Body of pancreas (tissue), 4 donors: ENCODE measurements at places on chromosomes 11 and 22. TPM values are rescaled to one million over a fixed set of nuclear protein-coding genes. Genes with fewer than 3 reads are reported as not detected.

The BAD gene
- 51.1 TPM for total RNA-seq

DNA sequence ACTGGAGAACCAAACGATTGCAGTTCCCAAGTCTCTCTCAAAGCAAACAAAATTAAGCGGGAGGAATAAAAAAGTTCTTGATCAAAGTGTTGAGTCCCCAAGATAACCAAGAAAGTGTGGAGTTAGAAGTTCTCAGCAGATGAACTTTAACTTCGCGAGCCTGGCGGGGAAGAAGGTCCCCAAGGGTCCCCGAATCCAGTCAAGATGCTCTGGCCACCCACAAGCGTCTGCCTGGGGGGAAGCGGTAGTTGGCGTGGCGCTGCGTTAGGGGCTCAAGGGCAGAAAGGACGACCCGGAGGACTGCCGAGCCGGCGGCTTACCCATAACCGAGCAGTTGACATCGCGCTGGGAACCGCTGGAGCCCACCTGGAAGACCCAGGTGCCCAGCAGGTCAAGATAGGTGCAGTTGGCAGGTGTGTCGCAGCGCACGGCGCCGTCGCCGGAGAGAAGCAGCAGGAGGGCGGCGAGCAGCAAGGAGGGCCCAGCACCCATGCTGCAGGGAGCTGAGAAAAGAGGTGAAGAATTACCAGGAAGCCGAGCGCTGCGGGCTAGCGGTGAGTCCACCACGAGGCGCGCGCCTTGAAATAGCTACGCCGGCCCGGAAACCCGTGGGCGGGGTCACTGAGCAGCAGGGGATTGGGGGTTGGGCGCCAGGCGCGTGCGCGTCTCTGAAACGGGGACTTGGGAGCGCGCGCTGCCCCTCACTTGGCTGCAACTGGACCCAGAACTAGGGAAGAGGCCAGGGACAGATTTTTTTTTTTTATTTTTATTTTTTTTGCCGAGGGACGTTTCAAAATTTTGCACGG lies at the start of gene CTSC:
Gene CTSC (minus strand): TSS at position 556 of the 806 bp plus-strand sequence. CDS start 64 bp downstream, at position 492.
- no peaks in the 10 kb centered on the region for H3K36me3 ChIP-seq
- peak; percentile 93 for DNase-seq
- peaks cover 24% of the 10 kb centered on the region for H3K4me1 ChIP-seq
- no peaks in the 10 kb centered on the region for H3K27me3 ChIP-seq

The TSKU gene
- total RNA-seq, result 51.7 TPM

DNA sequence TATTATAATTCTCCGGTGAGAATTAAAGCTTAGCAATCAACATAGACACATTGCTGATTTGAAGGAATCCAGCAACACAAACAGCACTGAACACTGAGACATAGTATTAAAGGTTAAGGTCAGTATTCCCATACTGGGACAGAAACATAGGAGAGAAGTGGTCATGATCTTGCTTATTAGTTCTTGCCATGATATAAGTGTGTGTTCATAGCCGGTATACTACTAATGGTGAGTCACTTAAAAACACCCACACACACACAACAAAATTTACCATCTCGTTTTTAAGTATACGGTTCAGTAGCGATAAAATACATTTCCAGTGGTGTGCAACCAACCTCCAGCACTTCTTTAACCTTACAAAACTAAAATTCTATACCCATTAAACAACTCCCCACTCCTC lies 96.3 kb downstream of the C11orf65 start:
- no peaks in the 10 kb centered on the region for H3K4me1 ChIP-seq
- H3K27me3 ChIP-seq, result no peaks in the 10 kb centered on the region
- H3K27ac ChIP-seq, result no peak overlapping the region
- no peak overlapping the region for H3K4me3 ChIP-seq
- no peaks in the 10 kb centered on the region for H3K36me3 ChIP-seq
- no peak for DNase-seq
